Stimulated activated CD8-positive, alpha-beta memory T cell treated with anti-CD3 and anti-CD28 coated beads, Interleukin-2, amount 100 ng/mL, for 1 hour (primary cell): ENCODE measurements at places on chromosomes 5 and 9.

DNA sequence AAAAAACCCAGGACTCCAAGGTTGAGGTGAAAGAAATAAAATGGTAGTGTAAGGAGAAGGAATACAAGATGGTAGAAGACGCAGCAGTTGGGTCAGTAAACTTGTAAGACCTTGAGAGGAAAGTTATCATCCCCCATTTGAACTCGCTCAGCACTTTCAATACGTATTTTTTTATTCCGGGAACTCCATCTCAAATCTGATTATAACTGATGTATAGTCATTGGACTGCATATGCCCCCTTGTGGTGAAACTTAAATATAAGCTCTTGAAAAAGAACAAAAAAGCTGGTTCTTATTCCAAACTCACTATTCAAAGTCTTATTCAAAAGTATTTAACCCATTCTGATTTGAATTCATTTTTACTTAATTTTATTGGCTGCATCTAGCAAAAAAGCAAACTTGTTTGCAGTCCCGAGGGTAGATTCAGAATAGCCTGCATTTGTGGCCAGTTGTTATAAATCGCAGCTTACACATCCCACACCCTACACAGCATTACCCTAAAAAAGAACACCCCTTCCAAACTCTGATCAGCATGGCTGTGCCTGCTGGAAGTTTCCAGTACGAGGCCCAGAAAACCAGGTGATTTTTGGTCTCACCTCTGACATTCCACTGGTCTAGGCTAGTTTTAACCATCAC lies 118.0 kb downstream of the ESM1 start:
- DNase-seq, result no peak

- DNase-seq, result no peak
Observed at GRCh38 chr5:159566832-159567231, 236.5 kb upstream of the IL12B start.

DNA sequence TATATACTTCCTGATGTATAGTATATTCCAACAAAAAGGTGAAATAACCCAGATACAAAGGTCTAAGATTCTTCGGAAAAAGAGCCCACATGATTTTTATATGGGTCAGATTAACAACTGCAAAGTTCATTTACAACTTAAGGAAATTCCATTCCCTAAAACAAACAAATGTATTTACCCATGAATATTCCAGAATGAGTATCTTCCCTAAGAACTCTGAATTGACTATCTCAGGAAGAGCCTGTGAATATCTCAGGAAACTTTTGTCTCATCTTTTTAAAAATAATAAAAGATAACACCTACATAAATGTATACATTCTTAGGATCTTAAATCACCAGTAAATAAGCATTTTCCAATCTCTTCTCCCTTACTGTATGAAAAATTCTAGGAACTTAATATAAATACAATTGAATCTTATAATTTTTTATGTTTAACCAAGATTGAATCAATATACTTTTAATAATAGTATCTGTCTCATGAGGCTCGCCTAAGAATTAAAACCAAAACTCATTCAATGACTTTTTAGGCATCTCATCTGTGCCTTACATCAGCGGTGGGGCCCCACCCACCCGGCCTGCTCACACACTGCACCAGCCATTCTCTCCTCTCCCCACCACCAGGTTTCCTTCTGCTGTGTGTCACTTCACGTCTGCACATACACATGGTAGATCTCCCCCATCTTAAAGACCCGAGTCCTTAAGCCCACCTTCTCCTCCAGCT lies 78.1 kb downstream of the RAPGEF1 start:
- no peak for DNase-seq

GRCh38 chr9:117492476-117492875 lies 77.6 kb upstream of the ASTN2 start:
- DNase-seq, result no peak

GRCh38 chr9:94517254-94517653 lies 37.6 kb upstream of the PCAT7 start:
- no peak for DNase-seq

DNA sequence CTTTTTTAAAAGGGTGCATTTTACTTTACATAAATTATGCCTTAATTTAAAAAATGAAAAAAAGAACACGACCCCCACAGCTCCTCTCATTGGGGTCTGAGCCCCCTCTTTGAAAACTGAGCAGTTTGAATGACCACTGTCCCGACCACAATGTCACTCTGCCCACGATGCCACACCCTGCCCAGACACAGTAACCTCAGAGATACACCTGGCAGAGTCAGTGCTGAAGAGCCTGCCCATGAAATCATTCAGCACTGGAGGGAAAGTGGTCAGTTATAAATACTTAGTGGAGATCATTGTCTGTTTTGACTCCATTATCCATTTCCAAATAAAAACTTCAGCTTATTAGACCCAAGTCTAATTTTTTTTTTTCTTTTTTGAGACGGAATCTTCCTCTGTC lies 49.3 kb downstream of the DNAJC21 start:
- no peak for DNase-seq

DNA sequence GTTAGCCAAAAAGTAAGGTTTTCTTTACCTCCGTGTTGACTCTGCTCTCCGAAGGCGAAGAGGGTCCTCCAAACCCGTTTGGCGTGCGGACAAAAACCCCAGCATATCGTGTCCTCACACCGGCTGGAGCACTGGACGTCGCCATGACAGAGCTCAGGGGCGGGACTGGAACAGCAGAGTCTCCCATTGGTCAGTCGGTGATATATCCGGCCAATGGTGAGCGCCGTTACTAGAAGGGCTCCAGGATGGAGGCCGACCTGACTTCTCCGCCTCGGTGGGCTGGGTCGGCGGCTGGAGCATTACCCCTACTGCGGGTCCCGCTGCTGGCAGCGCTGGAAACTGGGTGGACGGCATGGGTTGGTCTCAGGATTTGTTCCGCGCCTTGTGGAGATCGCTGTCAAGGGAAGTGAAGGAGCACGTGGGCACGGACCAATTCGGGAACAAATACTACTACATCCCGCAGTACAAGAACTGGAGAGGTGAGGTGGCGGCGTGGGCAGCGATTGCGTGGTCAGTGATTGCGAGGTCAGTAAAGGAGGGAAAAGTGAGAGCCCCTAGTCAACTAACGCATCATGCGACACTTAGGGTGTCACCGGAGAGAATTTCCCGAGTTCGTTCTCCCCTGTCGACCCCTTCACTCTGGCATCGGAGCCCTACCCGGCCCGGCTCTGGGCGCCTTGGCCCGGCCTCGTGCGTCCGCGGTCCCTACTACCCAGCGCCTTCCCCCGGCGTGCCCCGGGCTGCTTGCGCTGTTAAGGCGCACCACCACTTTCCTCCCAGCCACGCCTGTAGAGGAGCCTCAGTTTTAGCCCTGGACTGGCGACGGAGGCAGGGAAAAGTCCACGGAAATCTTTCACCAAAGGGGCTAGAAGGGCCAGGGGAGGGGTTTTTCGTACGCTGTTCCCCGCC lies at the start of the genes ERCC8 and NDUFAF2:
TSS of gene ERCC8 (minus strand) at position 167 of the 909 bp plus-strand sequence. CDS start at position 105, 62 bp downstream.
TSS of gene NDUFAF2 (plus strand) at position 302 of the 909 bp plus-strand sequence. CDS start at position 353, 51 bp downstream.
- peak; percentile 60 for DNase-seq

- no peak for DNase-seq
Observed at GRCh38 chr9:126704157-126704891, 90.6 kb downstream of the LMX1B start.
